ENCODE measurements at places on chromosomes 2 and 18. TPM values are rescaled to one million over a fixed set of nuclear protein-coding genes. Genes with fewer than 3 reads are reported as not detected.

The TFCP2L1 gene
- 20.7 TPM for total RNA-seq

The CIB4 gene
- not detected for total RNA-seq

The CDH20 gene
- not detected for total RNA-seq

The PRKAG3 gene
- not detected for total RNA-seq

The RRM2 gene
- total RNA-seq, result 1.0 TPM

The SOWAHC gene
- 81.3 TPM for total RNA-seq

The ABHD3 gene
- total RNA-seq, result 10.6 TPM

The EFR3B gene
- 0.07 TPM for total RNA-seq

The FLACC1 gene
- total RNA-seq, result 0.34 TPM

The RNF152 gene
- 24.6 TPM for total RNA-seq

The UGT1A3 gene
- not detected for total RNA-seq

The C2orf80 gene
- not detected for total RNA-seq

The KLHL14 gene
- not detected for total RNA-seq

The SLC11A1 gene
- 0.34 TPM for total RNA-seq

The AAK1 gene
- total RNA-seq, result 56.5 TPM

The STARD6 gene
- not detected for total RNA-seq

The TMBIM1 gene
- 443 TPM for total RNA-seq

The ZAP70 gene
- total RNA-seq, result 0.07 TPM

The RAB17 gene
- 1.5 TPM for total RNA-seq

The EVX2 gene
- not detected for total RNA-seq

The C18orf32 gene
- 29.0 TPM for total RNA-seq

The PID1 gene
- 3.3 TPM for total RNA-seq

The RNF181 gene
- 222 TPM for total RNA-seq

The TUBA3E gene
- total RNA-seq, result not detected

The SCTR gene
- total RNA-seq, result not detected

The ABCG8 gene
- total RNA-seq, result not detected

The IL1RL1 gene
- 53.3 TPM for total RNA-seq

The B3GNT7 gene
- 1.3 TPM for total RNA-seq

The CYP1B1 gene
- 30.4 TPM for total RNA-seq

The GPR55 gene
- not detected for total RNA-seq

The CFAP65 gene
- not detected for total RNA-seq

The GPR45 gene
- not detected for total RNA-seq

The TRIM43 gene
- total RNA-seq, result not detected

The APCDD1 gene
- not detected for total RNA-seq

The SLC39A10 gene
- 16.2 TPM for total RNA-seq

The TUBA4A gene
- total RNA-seq, result 45.5 TPM

The UPP2 gene
- not detected for total RNA-seq

The DTNB gene
- total RNA-seq, result 7.2 TPM

The ALPP gene
- total RNA-seq, result not detected

The GPR17 gene
- total RNA-seq, result not detected

Data from nasal cavity respiratory epithelium epithelial cell of viscerocranial mucosa (primary cell).